Stimulated activated CD8-positive, alpha-beta memory T cell treated with anti-CD3 and anti-CD28 coated beads, Interleukin-7, amount 100 ng/mL, for 4 hours (primary cell): ENCODE measurements at places on chromosomes 13 and 19.

- no peak for DNase-seq
These were observed 15.6 kb upstream of the SIGLEC10 start for GRCh38 chr19:51433043-51433442.

- no peak for DNase-seq
These were observed 11.8 kb downstream of the DAPK3 start for GRCh38 chr19:3958836-3959765.

- no peak for DNase-seq
These were observed 128.3 kb upstream of the MIR17HG start for GRCh38 chr13:91219201-91219600.

DNA sequence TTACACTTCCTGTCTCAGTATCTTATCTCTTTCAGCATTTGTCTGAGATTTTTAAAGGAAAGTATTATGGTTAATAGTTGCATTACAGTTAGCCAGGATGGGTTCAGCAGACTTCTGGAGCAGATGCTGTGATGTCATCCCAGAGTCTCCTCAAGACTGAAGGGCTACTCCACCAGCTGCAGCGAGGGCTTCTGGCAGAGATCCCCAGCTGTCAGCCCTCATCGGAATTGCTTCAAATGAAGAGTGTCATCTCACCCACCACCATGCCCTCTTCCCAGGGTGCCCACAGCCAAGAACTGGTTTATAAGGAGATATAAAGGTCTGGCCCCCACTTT, 84.4 kb downstream of the FAM216B start:
- no peak for DNase-seq

- DNase-seq: no peak
These were observed 177.8 kb downstream of the OLFM4 start for GRCh38 chr13:53206455-53206854.

DNA sequence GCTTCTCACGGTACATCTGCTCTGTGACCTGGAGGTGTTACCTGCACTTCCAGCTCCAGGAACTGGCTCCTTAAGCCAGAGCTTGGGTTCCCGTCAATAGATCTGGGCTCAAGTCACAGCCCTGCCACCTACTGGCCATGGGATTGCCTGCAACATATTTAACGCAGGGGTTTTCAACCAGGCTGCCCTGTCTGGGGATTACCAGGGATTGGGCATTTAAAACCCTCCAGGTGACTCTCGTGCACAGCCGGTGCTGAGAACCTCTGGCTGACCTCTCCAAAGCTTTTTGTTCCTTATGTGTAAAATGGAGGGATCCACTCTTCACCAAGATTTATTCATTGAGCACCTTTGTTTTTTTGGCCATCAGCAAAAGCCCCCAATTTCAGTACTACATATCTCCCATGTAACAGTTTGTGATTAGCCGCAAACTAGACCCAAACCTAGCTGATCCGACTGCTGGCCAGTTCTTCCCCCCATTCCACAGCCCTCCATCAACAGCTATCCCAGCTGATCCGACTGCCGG, 76.6 kb upstream of the STK24 start:
- peak; percentile 57 for DNase-seq

DNA sequence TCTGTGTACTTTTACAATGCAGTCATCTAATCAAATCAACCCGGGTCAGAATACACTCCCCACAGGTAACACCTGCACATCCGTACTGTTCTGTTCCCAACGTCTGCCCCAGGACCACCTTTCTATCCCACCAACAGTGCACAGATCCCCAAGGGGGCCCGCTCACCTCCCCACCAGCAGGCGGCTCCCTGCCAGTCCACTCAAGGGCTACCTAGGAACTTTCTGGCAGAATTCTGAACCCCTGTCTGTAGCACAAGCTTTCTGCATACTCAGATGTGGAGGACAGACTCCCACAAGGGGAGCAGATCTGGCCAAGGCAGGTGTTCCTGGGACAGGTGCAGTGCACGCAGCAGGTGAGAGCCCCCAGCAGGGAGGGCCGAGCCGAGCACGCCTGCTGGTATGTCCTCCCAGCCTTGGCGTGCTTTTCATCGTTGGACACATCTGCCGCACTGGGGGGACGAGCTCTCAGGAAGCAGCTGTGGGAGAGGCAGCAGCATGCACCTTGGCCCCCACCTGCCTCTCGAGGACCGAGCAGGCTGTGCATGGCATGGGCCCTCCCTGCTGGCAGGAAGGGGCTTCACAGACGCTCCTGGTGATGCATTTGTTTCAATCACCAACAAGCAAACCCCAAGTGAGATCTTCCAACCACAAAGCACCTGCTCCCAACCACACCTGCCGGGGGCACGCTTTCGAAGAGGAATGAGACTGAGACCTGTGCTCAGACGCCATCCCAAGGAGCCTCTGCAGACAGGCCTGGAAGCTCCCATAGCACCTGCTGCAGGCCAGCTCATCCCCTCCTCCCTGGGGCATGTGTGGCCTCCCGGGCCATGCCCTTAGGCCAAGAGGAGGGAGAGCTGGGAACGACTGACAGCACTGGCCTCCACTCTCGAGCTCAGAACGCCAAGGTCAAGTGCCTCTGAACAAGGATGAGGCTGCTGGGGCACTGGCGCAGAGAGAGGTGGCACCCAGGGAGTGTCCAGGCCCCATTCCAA, 35.9 kb downstream of the RAB20 start:
- no peak for DNase-seq
